Bladder microvascular endothelial cell (primary cell): ENCODE measurements at places on chromosomes 16 and 17. TPM values are rescaled to one million over a fixed set of nuclear protein-coding genes. Genes with fewer than 3 reads are reported as not detected.

The CACNG1 gene
- not detected in 2 replicates for total RNA-seq

The UBE2O gene
- 14.7 and 51.5 TPM in 2 replicates for total RNA-seq

The SLC38A8 gene
- not detected in 2 replicates for total RNA-seq

The SLFN14 gene
- total RNA-seq: not detected in 2 replicates

The GNGT2 gene
- 0.50 and 1.3 TPM in 2 replicates for total RNA-seq

The ABCC12 gene
- not detected in 2 replicates for total RNA-seq

The MYH13 gene
- total RNA-seq: not detected in 2 replicates

The C16orf89 gene
- not detected in 2 replicates for total RNA-seq

The ARHGAP23 gene
- 33.4 and 86.3 TPM in 2 replicates for total RNA-seq

The FZD2 gene
- total RNA-seq: 0.16 and 0.88 TPM in 2 replicates

The SLC25A10 gene
- 13.9 and 14.2 TPM in 2 replicates for total RNA-seq

The CA7 gene
- total RNA-seq: not detected in 2 replicates

The GP1BA gene
- 0.13 TPM in 1 of 2 replicates, not detected in the other for total RNA-seq

The EPX gene
- total RNA-seq: not detected in 2 replicates

The PDE6G gene
- total RNA-seq: 0.81 and 3.5 TPM in 2 replicates

The CD300A gene
- not detected in 2 replicates for total RNA-seq

The HS3ST2 gene
- total RNA-seq: not detected in 2 replicates
